HuH-7.5 (cell line): ENCODE measurements at places on chromosomes 1 and 21.

- DNase-seq: no peak
Measured at GRCh38 chr1:11046625-11047365, at the start of gene MASP2. TSS of gene MASP2 (minus strand) at chr1:11047239. CDS start at chr1:11047207, 32 bp downstream.

GRCh38 chr1:179910934-179911333 is 28.8 kb downstream of the TOR1AIP1 start:
- no peak for DNase-seq

- DNase-seq: no peak
Measured at GRCh38 chr1:220887520-220888416, 8.5 kb downstream of the HLX start.

DNA sequence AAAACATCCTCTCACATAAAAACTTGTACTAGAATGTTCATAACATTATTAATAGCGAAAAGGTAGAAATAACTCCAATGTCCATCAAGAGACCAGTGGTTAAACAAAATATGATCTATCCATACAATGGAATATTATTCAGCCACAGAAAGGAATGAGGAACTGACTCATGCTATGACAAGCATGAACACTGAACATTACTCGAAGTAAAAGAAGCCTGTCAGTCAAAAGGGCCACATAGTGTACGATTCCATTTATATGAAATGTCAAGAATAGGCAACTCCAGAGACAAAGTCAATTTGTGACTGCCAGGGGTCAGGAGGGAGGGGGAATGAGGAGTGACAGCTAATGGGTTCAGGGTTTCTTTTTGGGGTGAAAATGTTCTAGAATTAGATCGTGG is 2.3 kb downstream of the VPS26C start:
- no peak for DNase-seq

DNA sequence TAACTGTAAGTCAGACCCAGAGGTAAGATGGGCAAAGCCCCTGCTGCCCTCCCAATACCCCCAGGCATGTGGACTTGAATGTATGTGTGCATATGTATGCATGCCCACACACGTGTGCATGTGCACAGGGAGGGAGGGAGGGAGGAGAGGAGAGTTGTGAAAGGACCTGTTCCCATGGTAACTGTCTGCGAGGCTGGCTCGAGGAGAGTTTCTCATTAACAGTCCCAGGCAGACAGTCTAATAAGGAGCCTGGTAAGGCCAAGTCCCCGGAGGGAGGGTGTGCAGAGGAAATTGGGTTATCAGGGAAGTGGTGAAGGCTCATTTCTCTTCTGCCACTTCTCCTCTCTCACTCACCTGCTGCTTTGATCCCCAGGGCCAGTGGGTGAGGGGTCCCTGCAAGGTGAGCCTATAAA is 74.9 kb downstream of the NFASC start:
- no peak for DNase-seq

DNA sequence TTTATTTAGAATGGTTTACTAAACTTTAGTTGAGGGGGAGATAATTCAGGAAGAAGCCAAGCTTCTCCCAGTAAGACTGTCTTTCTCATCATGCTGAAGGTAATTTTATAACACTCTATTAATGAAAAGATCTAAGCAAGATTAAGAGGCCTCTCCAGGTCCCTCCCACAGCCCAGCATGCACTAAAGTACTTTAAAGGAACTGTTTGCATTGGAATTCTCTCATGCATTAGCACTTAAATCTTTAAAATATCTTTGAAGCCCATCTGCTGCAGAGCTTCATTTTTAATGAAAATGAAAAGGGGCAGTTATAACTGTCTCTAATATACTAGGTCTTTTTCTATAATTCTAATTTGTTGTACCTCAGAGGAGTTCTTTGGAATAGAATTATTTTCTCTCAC is 1379.1 kb upstream of the ADGRL4 start:
- DNase-seq: no peak

- DNase-seq: no peak
Measured at GRCh38 chr1:183827801-183828200, 22.9 kb downstream of the RGL1 start.

GRCh38 chr1:9606458-9606857 is 17.7 kb downstream of the TMEM201 start:
- no peak for DNase-seq

- no peak for DNase-seq
Measured at GRCh38 chr1:43625063-43625780, 24.7 kb upstream of the KDM4A start.

DNA sequence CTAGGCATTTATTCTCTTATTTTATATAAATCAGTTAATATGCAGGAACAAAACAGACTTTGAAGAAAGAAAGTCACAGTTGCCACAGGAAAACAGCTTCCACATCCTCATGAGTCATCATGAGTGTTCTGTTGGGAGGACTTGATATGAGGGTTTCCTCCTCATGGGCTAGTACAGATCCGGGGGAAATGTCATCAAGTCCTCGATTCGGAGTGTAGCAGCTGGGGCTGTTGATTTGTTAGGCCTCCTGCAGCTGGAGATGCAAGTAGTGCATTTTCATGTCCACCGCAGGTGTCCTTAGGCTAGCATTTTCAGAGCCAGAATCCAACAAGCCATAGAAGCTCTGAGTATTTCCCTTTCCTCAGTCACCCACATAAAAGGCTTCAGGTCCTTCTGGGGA is 36.7 kb downstream of the ADAM30 start:
- DNase-seq: no peak

GRCh38 chr1:94351481-94351880 is 66.7 kb upstream of the ABCD3 start:
- DNase-seq: no peak

DNA sequence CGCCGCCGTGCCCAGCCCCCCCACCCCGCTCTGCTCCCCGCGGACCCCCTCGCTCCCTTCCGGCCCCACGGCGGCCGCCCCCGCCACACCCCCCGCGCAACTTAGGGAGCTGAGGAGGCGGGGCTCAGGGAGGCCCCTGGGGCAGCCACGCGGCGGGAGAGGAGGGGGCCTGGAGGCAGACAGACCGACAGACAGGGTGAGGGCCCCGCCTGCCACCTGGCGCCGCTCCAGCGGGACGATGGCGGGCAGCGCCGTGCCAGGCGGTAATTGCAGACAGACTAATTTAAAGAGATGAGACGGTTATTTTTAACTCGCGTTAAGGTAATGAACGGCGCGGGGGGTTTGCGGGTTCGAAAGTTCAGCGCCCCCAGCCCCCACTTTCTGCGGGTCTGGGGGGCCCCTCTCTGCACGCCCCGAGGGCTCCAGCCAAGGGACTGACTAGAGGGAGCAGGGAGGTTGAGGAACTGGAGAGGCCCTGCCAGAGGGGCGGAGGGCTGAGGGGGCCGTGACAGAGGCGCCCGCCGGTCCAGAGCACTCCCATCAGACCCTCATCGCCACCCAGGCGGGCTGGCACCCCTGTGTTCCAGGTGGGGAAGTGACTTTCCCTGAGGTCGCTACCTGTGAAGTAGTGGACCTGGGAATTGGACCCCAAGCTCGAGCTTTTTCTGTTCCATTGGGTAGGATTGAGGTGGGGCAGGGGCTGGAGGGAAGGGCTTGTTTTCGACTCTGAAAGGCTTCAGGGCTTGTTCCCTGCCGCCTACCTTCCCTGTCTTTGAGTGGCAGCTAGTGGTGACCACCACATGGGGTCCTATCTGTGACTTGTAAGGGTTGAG is 5.4 kb downstream of the FOXO6 start:
- no peak for DNase-seq

DNA sequence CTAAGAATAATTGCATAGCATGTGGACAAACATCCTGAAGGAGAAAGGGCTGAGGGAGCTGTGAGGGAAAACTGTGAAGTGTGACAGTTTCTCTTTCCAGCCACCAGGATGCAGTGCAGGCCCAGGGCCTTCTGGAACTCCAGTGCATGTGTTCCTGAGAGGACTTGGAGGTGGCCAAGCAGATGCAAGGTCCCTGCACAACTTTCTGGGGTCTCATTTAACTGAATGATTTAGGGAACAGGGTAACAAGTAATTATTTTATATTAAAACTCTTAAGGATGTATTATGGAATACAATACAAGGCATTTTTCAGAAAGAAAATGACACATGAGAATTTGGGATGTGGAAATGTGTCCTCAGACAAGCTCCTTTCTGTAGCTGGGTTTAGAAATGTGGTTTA is 61.2 kb upstream of the MCOLN3 start:
- peak; percentile 55 for DNase-seq

DNA sequence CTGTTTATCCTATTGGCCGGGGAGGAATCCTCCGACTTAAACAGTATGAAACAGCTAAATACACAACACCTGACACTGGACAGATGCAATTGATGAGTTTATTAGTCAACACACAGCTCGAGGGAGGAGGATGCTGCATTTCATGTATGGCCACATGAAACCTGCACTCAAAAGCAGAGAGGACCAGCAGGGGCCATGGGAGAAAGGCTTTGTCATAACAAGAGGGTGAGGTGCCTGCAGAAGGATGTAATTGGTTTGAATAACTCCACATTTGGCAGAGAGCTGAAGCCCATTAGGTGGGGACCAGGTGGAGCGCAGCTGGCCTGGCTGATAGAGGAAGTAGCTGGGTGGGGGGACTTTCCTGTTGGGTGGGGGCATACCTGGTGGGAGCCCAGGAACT is 599.1 kb downstream of the PTPRU start:
- no peak for DNase-seq

GRCh38 chr21:46181436-46181835 is 2.8 kb downstream of the SPATC1L start:
- no peak for DNase-seq

- DNase-seq: no peak
Measured at GRCh38 chr1:39957299-39958015, 2.5 kb downstream of the MFSD2A start.

- DNase-seq: no peak
Measured at GRCh38 chr1:99950486-99950885, 19.3 kb upstream of the SLC35A3 start.

- DNase-seq: no peak
Measured at GRCh38 chr1:25501235-25502058, 42.0 kb upstream of the LDLRAP1 start.

- no peak for DNase-seq
Measured at GRCh38 chr1:210129092-210129491, 103.5 kb upstream of the SERTAD4 start.

DNA sequence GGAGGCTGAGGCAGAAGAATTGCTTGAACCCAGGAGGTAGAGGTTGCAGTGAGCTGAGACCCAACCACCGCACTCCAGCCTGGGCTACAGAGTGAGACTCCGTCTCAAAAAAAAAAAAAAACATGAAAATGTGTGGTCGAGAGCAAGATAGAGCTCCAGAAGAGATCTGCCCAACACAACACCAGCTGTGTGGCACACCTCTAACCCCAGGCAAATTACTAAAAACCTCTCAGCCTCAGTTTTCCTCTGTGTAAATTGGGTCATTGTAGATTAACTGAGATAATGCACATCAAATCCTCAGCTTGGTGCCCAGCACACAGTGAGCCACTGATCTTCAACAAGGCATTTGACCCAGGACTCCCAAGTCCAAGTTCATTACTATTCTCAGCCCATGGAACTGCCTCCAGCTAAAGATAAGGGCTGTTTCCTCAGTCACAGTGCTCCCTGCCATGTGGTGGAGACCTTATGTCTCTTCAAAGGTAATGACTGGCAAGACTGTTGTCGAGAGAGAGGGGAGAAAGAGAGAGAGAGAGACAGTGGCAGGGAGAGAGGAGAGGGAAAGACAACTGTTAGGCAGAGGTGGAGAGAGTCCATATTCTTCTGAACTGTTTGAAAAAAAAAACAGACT is 58.1 kb downstream of the PTP4A2 start:
- no peak for DNase-seq

DNA sequence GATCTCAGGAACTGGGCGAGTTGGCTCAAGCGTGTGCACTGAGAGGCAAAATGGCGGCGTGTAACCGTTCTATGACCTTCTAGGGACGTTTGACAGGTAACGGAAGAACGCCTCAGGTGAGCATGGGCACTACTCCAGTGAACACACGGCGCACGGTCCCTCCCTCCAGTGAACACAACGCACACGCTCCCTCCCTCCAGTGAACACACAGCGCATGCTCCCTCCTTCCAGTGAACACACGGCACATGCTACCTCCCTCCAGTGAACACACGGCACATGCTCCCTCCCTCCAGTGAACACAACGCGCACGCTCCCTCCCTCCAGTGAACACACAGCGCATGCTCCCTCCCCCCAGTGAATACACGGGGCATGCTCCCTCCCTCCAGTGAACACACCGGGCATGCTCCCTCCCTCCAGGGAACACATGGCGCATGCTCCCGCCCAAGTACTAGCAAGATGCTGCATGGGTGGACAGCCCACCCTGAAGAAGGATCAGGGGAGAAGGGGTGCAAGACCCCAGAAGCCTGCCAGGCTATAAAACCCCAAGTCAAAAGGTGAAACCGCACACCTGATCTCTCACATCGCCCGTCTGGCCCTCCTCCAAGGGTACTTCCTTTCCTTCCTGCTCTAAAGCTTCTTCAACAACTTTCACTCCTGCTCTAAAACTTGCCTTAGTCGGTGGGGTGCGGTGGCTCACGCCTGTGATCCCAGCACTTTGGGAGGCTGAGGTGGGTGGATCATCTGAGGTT is 3.5 kb downstream of the C1orf159 start:
- DNase-seq: no peak

GRCh38 chr1:163928069-163928468 is 606.3 kb downstream of the NUF2 start:
- no peak for DNase-seq

- no peak for DNase-seq
Measured at GRCh38 chr1:21165646-21166045, 11.1 kb downstream of the EIF4G3 start.

DNA sequence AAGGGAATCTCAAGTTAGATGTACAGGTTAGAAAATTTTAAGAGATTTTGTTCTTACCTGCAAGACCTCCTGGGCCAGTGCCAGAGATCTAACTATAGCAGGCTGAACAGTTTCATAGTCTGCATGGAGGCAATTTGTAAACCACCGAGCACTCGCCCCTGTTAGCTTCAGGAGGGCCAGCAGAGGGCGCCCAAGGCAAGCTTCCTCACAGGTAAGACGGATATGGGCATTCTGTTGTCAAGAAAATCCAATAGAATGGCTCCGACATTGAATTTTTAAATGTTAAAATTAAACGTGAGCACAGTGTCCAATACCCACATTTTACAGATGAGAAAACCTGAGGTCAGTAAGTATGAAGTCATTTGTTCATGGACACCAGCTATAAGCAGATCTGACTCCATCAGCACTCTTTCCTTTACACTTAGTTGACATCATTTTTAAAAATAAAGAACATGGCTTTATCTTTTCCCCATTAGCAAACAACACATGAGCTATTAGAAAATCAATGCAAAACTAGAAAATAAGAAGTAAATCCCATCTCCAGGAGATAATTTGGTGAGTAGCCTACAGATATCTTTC is 2.2 kb downstream of the REG4 start:
- peak; percentile 48 for DNase-seq

- peak; percentile 73 for DNase-seq
Measured at GRCh38 chr1:23478896-23479665, 4.9 kb downstream of the ASAP3 start.
